ENCODE measurements at places on chromosomes 13 and 19.
A peak's percentile ranks its signal among the peaks of the same experiment; 100 is the strongest.

GRCh38 chr19:49689133-49690078 lies at the start of gene ADM5:
ADM5 (plus strand) TSS chr19:49689594; CDS start chr19:49689838, 244 bp downstream.
- no peak for DNase-seq

DNA sequence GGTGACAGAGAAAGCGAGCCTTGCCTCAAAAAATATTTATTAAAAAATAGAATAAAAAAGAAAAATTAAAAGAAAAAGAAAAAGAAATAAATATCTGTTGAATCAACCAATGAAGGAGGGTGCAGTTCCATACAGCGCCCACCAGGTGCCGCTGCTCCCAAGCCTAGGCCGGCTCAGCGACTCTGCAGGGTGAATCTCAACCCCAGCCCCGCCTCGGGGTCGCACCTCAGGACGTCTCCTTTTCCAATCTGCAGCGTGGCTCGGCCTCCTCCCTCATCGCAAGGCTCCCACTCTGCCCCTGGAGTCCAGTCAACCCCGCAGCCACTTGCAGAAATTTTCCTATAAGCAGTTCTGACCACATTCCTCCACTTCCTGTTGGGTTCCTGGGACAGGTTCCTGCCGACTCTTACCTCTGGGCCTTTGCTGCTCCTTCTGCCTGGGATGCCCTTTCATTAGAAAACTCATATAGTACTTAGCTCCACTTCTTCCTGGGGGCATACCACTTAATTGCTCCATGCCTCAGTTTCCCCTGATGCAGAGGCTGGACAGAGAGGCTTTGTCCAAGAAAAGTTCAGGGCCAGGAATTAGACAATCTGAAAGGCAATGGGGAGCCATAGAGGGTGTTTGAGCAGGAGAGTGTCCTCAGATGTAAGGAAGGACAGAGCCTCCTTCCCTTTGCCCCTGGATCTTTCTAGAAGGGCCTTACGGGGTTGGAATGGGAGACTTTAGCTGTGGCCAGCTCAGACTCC lies 24.3 kb downstream of the NFILZ start:
- DNase-seq: peak; percentile 86

DNA sequence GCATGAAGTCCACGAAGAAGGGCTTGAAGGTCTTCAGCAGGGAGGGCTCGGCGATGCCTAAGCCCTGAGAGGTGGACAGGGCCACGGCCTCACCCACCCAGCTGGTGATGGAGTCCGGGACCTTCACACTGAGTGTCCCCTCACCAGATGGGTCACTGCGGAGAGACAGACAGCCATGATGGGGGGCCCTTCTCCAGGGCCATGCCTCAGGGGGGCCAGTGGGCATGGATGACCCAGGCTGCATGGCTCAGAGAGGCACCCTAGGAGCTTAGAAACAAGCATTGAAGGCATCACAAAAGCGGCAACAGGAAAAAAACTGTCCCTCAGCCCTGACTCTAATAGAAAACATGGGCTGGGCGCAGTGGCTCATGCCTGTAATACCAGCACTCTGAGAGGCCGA lies 63.2 kb downstream of the F2RL3 start:
- no peak for DNase-seq

- no peak for DNase-seq
Measured at GRCh38 chr13:55013051-55013450, 1984.4 kb downstream of the OLFM4 start.

- no peak for DNase-seq
Measured at GRCh38 chr13:49353908-49354307, 90.0 kb downstream of the CAB39L start.

GRCh38 chr19:54160182-54160811 lies 776 bp upstream of the LENG1 start:
- no peak for DNase-seq

- no peak for DNase-seq
Measured at GRCh38 chr19:840519-841206, at the start of gene PRTN3. PRTN3 (plus strand) TSS chr19:840999; CDS start chr19:841009, 10 bp downstream.

- DNase-seq: no peak
Measured at GRCh38 chr19:21256722-21257121, 72.5 kb downstream of the ZNF708 start.

GRCh38 chr19:48329167-48329891 lies 4.0 kb downstream of the EMP3 start:
- no peak for DNase-seq

DNA sequence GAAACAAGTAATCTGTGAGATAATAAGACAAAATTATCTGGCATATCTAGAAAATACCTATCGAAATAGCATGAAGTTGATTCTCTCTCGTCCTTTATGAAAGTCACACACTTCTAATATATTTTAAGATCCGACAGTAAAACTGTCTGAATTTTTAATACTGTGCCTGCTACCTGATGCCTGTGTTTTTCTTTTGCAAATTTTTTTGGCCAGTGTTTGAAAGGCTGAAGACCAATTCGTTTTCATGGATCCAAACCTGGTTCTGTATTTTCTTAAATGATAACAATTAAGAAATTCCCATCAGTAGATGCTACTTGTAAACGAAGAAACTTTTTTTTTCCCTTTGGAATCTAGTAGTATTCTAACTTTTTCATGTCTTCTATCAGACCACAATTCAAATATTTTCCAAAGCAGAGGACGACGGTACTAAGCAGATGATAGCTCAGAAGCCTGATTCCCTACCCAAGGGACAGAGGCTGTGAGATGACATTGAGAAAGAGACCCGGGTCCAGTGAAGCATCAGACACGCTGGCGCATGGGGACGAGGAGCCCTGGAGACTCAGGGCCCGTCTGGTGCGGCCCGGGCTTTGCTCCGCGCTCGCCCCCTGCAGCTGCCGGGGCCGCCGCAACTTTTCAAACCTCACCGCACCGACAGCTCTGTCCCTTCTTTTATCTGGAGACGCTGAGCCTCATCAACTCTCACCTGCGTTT lies 49.5 kb upstream of the PABPC3 start:
- peak; percentile 68 for DNase-seq

GRCh38 chr13:48624858-48625257 lies 28.9 kb upstream of the CYSLTR2 start:
- no peak for DNase-seq

DNA sequence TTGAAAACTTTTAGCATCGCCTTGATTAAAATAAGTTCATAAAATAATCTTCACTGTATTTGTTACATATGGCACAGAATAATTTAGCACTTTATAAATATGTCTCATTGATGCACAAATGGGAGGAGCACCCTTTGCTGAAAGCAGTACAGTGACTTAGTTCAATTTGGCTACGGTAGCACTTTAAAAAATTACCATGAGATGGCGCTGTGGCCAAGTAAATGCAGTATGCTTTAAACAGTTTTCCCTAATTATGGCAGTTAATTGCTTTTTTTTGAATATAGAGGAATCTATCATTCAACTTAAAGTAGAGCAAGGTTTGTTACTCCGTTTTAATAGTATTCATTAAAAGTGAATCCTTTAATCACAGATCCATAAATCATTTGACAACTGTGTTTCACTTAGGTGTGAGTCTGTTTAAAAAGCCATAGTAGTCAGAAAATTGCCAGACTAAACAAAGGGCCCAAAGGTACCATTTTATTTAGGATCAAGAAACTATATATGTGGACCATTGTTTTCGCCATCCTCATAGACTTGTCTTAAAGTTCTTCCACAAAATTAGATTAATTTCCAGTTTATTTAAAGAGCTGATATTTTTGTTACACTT lies 34.7 kb upstream of the ESD start:
- no peak for DNase-seq

- no peak for DNase-seq
Measured at GRCh38 chr13:24396821-24397220, 87.4 kb downstream of the C1QTNF9 start.

DNA sequence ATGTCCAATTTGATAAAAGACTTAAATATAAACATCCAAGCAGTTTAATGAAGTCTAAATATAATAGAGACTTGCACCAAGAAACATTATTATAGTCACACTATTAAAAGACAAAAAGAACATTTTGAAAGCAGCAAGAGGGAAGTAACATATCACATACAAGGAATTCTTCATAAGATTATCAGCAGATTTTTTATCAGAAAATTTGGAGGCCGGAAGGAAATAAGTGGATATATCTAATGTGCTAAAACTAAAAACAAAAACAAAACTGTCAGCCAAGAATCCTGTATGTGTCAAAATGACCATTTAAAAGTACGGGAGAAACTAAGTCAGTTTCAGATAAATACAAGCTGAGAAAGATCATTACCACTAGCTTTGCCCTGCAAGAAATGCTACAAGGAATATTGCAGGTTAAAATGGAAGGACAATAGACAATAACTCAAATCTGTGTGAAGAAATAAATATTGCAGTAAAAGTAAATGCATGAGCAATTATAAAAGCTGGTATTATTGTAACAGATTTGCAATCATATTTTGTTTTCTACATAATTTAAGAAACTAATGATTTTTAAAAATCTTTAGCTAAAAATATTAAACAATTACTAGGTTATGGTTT lies 1665.9 kb upstream of the PCDH20 start:
- DNase-seq: no peak

- no peak for DNase-seq
Measured at GRCh38 chr19:57338877-57339276, 12.2 kb upstream of the ZNF304 start.

GRCh38 chr19:55080121-55080967 lies 4.7 kb downstream of the EPS8L1 start:
- peak; percentile 88 for DNase-seq

DNA sequence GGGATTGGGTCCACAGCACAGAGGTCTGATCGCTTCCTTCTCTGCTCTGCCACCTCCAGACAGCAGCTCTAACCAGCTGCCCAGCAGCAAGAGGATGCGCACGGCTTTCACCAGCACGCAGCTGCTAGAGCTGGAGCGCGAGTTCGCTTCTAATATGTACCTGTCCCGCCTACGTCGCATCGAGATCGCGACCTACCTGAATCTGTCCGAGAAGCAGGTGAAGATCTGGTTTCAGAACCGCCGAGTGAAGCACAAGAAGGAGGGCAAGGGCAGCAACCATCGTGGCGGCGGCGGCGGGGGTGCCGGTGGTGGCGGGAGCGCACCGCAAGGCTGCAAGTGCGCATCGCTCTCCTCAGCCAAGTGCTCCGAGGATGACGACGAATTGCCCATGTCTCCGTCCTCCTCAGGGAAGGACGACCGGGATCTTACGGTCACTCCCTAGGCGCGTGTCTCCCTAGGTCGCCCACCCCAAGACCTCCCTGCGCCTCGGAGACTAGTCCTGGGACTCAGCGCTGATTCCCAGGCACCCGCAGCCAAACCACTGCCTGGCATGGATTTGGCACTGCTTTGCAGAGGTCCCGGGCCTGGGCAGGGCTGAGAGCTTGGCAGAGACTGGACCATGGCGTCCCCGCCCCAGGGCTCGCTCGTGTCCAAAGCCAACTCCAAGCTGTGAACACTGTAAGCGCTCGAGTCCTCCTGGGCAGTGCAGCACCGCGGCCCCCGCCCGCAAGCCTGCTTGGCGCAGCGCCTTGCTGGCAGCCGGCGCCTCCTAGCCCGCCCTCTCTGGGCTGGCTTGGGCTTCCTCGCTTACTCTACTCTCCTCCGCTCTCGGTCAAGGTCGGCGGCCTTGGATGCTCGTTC lies 1.5 kb downstream of the GSX1 start:
- no peak for DNase-seq

- no peak for DNase-seq
Measured at GRCh38 chr13:52994051-52994450, 34.6 kb upstream of the OLFM4 start.

- DNase-seq: no peak
Measured at GRCh38 chr19:13077240-13077639, 25.4 kb downstream of the LYL1 start.

GRCh38 chr13:76455960-76456359 lies 430.2 kb downstream of the KCTD12 start:
- no peak for DNase-seq

- DNase-seq: no peak
Measured at GRCh38 chr13:110942248-110942981, 27.5 kb upstream of the ANKRD10 start.

GRCh38 chr19:536881-537404 lies 5.4 kb downstream of the CDC34 start:
- no peak for DNase-seq

DNA sequence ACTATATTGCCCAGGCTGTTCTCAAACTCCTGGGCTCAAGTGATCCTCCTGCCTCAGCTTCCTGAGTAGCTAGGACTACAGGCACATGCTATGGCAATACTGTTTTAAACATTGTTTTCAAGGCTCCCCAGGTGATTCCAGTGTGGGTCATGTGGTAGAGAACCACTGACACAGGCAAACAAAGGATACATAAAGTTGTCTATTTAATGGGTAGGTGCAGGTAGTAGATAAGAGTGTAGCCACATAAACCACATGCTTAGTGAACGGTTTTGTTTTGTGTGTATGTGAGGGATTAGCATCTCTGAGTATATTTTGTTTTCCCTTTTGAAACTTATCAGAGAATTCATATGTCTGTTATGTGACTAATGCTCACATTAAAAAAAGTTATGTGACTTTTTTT lies 36.7 kb downstream of the USPL1 start:
- no peak for DNase-seq

- DNase-seq: no peak
Measured at GRCh38 chr13:100887729-100888151, 213.1 kb upstream of the TMTC4 start.

DNA sequence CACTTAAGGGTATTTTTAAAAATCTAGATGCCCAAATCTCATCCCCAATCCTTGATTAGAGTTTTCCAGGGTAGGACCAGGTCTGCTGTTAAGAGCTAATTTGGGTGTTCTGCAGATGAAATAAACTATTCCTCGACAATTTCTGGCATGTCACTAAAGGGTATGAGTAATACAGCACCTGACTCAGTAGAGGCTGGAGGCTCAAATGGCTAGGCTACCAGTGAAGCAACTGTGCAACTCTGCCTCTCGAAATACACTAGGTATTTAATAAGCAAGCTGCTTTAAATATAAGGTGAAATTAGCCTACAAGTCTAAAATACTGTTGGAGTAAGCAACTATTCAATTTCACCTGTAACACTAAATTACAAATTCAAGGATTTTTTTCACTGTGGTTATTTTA lies 1.5 kb downstream of the RNF6 start:
- no peak for DNase-seq

DNA sequence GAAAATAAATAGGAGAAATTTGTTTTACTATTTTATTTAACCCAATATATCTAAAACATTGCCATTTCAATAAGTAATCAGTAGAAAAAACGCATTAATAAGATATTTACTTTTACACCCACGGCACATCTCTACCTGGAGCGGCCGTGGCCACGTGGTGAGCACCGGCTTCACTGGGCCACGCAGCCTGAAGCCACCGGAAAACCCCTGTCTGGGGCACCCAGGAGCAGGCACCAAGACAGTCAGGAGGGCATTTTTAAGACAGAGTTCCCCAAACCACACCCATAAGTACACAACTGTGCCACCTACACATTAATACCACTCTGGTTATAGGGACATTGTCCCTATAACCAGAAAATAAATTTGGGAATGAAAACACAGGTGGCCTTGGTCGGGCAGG lies 80.9 kb downstream of the SPACA7 start:
- no peak for DNase-seq

- no peak for DNase-seq
Measured at GRCh38 chr13:98144027-98144741, 1.3 kb downstream of the FARP1 start.

GRCh38 chr19:48395170-48395455 lies 1.6 kb downstream of the GRIN2D start:
- no peak for DNase-seq

- no peak for DNase-seq
Measured at GRCh38 chr13:84961023-84961422, 838.2 kb downstream of the SLITRK6 start.
